ENCODE measurements at places on chromosomes 11 and 22.

DNA sequence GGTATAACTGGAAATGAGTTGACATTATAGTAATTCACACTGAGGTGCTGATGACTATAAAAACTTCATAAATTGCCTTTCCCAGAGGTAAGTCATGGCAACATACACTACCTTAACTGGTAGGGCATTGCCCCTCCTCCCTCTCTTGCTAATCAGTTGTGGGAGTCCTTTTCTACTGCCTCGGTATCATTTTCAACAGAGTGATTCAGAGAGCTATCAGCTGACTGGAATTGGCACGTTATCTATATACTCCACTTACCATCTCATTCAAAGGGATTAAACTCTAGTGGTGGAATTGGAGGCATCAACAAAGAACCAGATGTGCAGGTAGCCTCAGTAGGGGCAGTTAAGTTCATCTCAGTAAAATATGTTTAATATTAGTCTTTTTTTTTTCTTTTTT, 8.0 kb upstream of the NUP160 start:
- DNase-seq, result no peak

DNA sequence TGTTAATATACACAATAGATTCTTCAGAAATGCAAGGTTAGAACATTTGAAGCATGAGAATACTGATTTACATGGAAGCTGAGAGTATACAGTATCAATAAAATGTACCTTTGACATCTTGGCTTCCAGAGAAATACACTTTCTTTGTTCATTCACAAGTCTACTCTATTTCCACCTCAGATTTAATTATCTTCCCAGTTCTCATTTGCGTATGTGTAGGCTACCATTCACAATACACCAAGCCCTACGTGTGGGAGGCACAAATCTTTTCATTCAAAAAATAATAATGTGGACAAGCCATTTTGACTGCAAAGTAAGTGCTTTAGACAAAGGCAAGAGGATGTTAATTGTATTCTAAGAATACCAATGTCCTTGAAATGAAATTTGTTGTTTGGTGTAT, 132.7 kb upstream of the MTMR2 start:
- DNase-seq, result no peak

DNA sequence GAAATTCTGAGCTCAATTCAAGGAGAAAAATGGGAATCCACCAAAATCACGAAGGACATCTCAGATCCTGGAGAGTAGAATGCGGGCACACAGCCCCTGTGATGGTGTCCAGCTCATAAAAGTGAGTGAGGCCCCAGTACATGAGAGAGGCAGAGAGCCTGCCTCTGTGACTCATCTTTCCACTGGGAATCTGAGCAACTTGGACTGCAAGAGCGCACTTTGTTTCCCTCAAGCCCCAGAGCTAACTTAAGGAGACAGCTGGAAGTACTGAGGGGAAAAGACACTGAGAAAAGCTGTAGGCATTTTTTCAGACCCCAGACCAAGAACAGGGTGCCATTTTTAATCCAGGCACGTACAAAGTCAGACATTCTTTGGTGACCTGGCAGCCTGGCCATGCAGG, 273.7 kb downstream of the C11orf87 start:
- DNase-seq, result no peak

DNA sequence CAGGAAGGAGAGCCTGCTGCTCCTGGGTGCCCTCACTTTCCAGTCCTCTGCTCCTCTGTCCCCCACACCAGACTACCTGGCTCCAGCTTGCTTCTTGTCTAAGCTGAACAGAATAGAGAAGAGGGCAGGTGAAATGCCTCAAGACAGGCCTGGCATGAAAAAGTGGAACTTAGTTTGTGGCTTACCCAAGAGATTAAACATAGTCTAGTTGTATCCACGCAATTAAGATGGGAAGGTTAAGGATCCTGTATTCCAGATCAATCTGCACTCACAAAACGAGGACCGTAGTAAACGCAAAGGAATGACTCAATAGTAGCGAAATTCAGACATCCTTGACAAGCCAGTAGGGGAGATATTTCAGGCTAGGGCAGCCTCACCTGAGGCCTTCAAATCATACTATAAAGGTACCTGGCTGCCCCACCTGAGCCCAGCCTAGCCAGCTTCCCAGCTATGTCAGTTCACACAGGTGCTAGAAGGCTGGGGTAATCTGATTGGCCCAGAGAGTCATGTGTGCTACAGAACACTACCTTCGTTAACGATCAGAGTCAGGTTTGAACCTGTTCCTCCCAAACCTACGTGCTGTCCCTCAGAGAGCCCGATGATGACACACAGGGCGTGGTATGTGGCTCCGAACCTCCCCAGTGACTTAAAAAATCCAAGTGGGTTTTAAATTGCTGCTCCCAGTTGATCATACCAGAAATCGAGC, 46.5 kb downstream of the AHNAK start:
- peak; percentile 90 for DNase-seq

Data from RWPE2 (cell line).